GM12878 (cell line): ENCODE measurements at places on chromosomes 7 and 10. TPM values are rescaled to one million over a fixed set of nuclear protein-coding genes. Genes with fewer than 3 reads are reported as not detected.

CEP55 gene
- 37.5 and 38.7 TPM in 2 replicates for total RNA-seq

CABCOCO1 gene
- not detected in 2 replicates for total RNA-seq

CRTAC1 gene
- total RNA-seq, result 0.10 TPM in 1 of 2 replicates, not detected in the other

ADCY1 gene
- 1.3 and 1.4 TPM in 2 replicates for total RNA-seq

EPDR1 gene
- total RNA-seq, result 4.5 and 5.5 TPM in 2 replicates

PGAM2 gene
- total RNA-seq, result 0.24 TPM in 1 of 2 replicates, not detected in the other

PRKCQ gene
- total RNA-seq, result 0.93 and 0.97 TPM in 2 replicates

FAM13C gene
- 0.13 TPM in 1 of 2 replicates, not detected in the other for total RNA-seq
